ENCODE measurements at places on chromosomes 2 and 18.

DNA sequence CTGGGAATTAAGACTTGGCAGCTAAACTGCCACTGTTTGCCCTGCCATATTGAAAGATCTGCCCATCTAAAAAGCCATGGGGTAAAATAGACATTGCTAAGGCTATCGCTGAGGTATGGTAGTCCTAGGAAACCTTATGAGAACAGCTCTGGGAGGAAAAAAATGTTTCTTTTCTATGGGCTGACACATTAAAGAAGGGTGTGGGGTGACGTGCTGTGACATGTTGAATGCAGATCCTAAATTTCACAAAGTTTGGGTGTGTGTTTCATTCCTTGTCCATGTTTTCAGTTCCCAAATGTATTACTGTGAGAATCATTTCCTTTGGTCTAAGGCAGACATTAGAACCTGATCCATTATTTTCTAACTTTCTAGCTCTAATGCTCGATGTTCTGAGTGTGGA, 766.4 kb downstream of the BCL11A start:
- no peak for DNase-seq

GRCh38 chr2:53475321-53475720, 292.3 kb upstream of the CHAC2 start:
- DNase-seq = no peak

DNA sequence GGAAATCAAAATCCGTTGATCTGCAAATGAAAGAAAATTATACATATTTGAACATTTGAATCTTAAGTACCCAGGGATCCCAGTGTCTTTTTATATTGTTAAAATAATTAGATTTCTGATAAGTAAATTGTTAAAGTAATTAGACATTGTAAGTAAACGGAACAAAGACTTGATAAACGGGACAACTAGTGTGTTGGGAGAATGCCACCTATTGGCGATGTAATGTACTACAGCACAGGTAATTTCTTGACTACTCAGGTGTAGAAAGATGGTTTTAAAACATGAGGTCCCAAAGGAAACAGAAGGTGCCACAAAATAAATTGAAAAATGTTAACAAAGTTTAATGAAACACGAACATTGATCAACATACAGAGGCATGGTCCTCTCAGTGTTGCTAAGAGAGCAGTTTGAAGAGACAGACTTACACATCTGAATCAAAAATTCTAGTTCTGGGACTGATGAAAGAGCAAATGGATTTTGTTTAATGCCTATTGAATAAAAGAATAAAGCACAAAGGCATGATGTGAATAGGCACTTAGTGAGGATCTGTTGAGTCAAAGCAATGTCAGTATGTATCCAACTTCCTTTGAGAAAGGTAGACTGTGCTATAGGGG, 103.4 kb upstream of the RASGRP3 start:
- DNase-seq = peak; percentile 19

DNA sequence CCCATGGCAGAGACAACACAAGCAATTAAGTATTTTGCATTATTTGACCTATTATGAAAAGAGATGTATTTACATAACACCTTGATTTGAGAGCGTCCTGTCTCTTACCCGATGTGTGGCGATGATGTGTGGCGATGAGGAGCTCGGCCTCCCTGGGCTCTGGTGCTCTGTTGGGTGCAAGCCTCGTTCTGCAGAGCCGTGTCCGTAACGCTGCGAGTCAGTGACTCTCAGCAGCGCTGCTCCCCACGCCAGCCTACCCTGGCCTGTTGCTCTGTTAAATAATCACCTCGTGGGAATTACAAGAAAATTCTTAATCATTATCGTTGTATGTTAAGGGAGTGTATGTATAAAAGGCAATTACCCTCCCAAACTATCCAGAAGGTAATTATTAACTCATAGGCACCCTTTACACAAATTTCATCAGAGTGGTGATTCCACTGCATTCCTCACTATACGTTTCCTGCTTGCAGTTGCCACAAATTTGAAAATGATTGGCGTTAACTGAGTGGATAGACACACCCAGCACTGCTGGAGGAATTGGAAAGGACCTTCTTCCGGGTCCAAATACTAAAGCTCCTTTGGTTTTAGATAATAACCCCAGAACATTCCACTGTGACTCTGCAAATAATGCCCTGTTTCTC, 52.0 kb upstream of the NFATC1 start:
- no peak for DNase-seq

DNA sequence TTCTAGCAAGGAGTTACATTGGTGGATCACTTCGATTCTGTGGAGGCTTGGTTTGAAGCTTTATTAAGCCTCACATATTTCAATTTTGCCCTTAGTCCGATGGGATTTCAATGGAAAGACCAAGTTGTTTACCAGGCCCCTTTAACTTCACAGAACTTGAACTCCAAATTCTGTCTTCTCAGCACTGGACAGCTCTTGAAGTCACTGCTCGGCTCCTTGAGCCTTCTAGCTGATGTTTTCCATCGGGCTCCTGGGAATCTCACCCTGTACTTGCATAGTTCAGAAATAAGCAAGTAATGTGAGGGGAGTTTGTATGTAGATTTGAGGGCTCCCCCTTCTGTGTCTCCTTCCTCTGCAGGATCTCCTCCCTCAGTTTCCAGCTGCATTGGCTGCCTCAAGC, 15.1 kb downstream of the OXER1 start:
- DNase-seq = no peak

GRCh38 chr18:54392543-54393023, 34.9 kb downstream of the C18orf54 start:
- DNase-seq = peak; percentile 8

GRCh38 chr2:33288011-33288410, 188.4 kb upstream of the RASGRP3 start:
- DNase-seq = peak; percentile 44

- no peak for DNase-seq
Measured at GRCh38 chr2:236853585-236854051, 232.1 kb upstream of the COPS8 start.

- no peak for DNase-seq
Measured at GRCh38 chr2:120678251-120678650, 57.4 kb upstream of the GLI2 start.

GRCh38 chr2:130336150-130336876, 6.4 kb upstream of the IMP4 start:
- DNase-seq = no peak

- peak; percentile 69 for DNase-seq
Measured at GRCh38 chr2:130807659-130808385, 28.9 kb upstream of the ARHGEF4 start.

DNA sequence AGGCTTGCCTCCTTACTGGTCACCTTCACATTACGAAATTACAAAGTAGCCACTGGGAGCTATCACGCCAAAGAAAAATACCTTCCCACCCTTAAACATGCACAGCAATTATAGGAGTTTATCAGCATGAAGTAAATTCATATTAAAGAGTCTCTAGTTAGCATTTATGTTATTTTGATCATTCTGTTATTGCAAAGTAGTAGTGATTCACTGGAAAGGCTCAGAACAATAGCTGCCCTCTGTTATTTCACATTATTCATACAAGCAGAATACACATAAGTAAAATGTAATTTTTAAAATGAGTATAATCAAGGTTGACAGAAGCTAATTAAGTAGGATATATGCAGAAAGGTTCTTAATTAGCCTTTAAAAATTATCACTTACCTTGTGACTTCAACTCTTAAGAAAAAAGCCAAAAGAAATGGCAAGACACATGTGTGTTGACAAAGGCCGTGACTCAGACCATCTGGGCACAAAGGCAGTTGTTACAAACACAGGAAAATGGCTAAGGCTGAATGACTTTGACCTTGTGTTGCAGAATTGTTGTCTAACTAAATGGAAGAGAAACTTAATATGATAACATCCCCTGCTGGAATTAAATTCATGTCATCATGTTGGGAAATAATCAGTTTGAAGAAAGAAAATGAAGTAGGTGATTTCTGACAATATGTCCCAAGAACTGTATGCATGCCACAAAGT, 108.3 kb downstream of the ARL6IP6 start:
- DNase-seq = no peak

DNA sequence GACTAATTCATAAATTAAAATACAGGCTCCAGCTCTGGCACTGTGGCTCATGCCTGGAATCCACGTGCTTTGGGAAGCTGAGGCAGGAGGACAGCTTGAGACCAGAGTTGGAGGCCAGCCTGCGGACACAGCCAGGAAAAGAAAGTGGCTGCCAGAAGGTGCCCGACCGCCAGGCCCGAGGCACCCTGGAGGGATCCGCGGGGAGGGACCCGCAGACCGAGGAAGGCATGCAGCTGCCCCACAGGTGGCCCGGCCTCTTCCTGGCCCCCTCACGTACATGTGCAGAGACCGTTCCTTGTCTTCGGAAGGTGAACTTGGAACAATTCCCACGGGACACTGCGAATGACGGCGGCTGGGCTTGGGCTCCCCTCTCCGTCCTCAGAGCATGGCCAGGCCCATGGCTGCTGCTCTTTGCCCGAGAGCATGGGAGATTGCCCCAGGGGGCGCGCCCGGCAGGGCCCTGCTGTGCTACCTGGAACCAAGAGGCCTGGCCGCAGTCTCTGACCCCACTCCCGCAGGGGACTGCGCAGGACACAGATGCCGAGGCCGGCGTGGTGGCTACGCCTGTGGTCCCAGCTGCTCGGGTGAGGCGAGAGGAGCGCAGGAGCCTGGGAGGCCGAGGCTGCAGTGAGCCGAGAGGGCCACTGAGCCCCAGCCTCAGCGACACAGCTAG, 55.6 kb upstream of the IMP4 start:
- no peak for DNase-seq

GRCh38 chr2:109206569-109207146, 77.7 kb downstream of the SH3RF3 start:
- no peak for DNase-seq

GRCh38 chr2:15634846-15635490, 43.3 kb downstream of the DDX1 start:
- no peak for DNase-seq

DNA sequence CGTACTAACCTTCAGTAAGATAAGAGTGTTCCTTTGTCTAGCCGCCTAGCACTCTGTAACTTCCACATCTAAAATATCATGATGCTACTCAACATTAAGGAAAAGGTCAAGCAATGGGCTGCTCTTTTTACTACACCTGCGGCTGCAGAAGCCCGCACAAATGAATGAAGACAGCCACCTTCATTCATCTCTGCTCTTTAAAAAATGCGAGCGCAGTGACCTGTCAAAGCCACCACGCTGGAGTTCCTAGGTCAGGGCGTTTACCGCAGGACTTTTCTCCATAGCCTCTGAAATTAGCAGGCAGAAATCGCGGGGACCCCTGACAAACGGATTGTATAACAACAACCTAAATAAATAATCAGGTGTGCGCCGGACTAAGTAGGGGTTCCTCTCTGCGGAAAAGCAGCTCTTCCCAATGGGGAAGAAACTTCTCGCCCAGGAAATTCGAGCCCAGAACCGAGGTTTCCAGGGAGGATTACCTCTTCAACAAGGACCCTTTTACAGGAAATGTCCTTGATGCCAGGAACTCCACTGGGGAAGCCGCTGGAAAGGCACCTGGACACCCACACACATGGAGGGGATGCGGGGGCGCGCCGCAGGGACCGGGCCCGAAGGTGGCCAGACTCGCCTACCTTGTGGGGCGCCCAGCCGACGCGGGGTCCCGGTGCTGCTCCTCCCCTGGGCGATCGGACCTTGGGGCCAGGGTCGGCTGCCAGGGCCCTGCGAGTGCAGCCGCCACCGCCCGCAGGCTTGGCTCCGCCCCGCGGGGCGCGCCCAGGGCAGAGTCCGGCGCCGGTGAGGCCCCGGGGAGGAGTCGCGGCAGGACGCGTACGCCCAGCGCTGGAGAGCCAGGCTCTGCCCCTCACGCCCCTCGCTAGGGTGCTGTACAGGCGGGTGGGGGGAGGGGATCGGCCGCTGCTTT, at the start of gene CCDC68:
Gene CCDC68 (minus strand): TSS at position 758 of the 922 bp plus-strand sequence. CDS start 16,670 bp downstream, outside the sequence.
- no peak for DNase-seq

DNA sequence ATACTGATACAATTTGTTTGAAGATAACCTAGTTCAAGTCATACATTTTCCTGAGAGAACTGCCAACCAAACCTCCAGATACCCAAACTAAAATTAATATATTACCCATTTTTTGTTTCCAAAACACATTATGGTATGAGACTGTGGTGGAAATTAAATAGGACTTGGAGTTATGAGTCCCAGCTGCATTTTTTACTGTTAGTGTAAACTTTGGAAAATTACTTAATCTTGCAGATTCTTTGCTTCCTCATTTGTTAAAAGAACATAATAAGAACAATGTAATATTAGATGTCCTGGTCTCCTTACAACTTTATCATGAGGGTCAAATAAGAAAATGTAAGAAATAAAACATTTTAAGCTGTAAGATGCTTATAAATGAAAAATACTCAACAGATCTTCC, 98.2 kb upstream of the TRIB2 start:
- DNase-seq = no peak

DNA sequence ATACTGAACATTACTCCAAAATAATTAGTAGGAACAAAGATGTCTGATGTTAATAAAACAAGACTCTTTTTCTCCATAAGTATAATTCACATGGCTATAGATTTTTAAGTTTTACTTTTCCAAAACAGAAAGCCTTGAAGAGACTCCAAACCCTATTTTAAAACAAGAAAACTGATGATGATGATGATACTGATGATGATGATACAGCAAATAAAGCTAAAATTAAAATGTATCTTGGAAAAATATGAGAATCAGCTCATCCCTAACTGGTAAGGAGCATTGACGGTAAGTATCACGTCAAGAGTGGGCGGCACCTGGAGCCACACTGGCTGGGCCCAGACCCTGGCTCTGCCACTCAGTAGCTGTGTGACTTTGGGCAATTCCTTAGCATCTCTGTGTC, 39.6 kb downstream of the ID2 start:
- no peak for DNase-seq

DNA sequence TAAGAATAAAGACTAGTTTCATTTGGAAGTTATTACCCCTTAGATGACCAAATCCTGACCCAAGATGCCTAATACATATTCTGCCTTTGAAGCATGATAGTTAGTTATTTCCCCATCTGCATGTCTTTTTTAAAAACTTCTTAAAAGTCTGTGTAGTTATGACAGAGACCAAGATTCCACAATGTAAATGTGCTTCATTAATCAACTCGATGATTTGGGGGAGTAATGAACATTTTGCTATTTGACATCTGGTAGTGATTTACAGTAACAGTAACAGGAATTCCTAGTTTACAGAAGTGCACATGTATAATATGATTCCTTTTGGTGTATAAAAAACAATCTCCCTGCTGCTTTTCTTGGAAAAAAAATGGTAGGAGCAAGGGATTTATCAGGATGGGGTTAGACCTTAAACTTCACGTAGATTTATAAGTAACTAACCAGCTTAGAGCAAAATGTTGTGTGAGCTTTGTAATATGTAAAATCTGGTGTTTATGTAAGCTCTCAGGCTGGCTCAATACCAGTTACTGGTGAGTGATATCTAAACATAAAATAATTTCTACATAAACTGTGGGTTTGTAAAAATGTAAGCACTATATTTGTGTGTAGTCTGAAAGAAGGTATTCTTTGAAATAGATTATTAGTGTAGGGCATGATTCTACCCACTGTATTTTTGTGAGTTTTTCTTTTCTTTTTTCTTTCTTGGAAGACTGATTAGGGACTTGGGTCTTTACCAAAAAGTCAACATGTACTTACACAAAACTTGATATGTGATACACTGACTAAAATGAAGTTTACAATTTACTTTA, 641.6 kb downstream of the EPHA4 start:
- DNase-seq = no peak
